ENCODE measurements at places on chromosomes 5 and 9.

GRCh38 chr9:131361202-131361833 lies 32.6 kb upstream of the PRRC2B start:
- DNase-seq, result no peak

DNA sequence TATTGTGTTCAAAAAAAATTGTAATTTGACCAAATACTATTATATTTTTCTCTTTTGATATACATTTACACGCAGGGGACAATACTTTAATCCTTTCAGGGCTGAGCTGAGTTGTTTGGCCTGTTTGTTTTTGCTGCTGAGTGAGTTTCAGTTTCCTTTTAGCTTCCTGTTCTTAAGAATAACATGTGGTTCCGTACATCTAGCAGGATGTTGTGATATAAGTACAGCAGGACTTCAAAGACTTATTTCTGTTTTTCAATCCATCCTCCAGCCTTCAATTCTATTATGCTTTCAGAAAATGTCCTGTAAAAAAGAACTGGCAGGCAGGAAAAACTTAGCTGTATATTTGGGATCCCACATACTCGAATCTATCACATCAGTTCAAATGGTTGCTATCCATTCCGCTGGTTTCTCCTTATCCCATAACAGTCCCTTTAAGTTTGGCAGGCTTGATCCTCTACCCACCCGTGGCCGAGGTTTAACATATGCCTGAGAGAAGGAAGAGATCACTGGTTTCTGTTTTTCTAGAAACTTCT lies 1037.3 kb upstream of the ACO1 start:
- no peak for DNase-seq

GRCh38 chr9:14526504-14526903 lies 166.7 kb downstream of the ZDHHC21 start:
- no peak for DNase-seq

DNA sequence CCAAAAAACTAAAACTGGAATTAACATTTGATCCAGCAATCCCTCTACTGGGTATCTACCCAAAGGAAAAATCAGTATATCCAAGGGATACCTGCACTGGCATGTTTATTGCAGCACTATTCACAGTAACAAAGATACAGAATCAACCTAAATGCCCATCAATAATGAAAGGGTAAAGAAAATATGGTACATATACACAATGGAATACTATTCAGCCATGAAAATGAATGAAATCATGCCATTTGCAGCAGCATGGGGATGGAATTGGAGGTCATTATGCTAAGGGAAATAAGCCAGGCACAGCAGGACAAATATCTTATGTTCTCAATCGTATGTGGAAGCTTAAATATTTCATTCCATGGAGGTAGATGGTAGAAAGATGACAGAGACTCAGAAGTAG lies 9.7 kb downstream of the VLDLR start:
- no peak for DNase-seq

- peak; percentile 20 for DNase-seq
Observed at GRCh38 chr9:35114840-35115628, 628 bp downstream of the ATOSB start.

DNA sequence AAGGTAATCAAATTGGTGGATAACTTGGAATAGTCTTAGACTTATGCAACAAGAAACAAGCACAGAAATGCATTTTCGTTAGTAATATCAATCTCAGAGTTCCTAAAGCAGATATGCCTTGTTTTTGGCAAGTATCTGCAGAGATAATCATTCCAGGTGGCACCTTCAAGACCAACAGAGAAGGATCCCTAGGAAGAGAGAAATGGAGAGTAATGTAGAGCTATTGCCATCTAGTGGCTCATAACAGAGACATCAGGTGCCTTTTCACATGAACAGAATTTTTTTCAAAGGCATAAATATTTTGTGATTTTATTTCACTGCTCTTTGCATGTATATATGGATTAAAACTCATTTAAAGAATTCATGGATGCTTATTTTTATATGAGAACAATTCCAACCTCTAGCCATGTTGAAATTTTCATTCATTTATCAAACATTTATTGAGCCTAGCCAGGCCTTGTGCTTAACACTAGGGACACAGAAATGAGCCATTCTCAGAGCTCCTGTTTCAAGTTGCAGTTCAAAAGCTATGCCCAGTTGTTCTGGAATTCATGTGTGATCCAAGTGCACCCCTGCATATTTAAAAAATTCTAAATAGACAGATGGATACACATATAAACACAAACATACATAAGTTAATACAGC lies 117.5 kb upstream of the OR13F1 start:
- peak; percentile 42 for DNase-seq

DNA sequence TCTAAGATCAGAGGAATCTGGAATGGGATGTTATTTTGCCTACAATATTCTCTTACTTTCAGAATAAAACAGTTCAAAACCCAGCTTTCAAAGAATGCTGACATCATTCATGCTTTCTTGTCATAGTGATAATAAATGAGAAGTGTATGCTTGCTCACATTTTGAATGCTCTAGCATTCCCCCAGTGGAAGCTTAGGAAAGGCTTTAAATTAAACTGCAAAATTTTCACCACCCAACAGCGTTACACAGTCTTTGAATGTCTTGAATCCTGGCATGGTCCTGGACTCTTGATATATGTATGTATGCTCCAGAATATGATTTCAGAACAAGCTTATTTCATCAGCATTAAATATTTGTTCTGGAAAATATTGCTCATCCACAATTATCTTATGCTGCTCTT lies 964.3 kb upstream of the NUDT12 start:
- DNase-seq, result no peak

GRCh38 chr5:78792345-78793055 lies 143.9 kb upstream of the LHFPL2 start:
- no peak for DNase-seq

- no peak for DNase-seq
Observed at GRCh38 chr5:8824371-8824770, 721.5 kb downstream of the SEMA5A start.

GRCh38 chr5:159082474-159082873 lies 17.2 kb downstream of the EBF1 start:
- no peak for DNase-seq

- no peak for DNase-seq
Observed at GRCh38 chr5:41404757-41405156, 105.6 kb downstream of the PLCXD3 start.

DNA sequence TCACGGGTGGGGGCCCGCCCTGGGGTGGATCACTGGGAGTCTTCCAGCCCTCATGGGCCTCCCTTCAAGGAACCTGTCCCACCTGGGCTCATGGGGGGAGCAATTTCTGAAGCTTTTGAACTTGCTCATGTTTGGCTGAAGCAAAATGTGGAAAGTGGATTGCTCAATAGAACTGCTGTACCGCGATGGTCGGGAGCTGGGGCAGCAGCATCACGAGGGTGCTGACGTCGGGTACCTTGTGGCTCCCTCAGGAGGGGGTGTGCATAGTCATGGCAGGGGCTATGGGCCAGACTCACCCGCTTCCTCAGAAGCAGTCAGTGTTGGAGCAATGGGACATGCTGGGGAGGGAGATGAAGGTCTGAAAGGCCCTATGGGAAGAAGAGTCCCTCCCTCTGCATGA lies 57.9 kb downstream of the PRRT1B start:
- no peak for DNase-seq

GRCh38 chr5:1536871-1537602 lies 13.3 kb upstream of the LPCAT1 start:
- DNase-seq, result no peak

- no peak for DNase-seq
Observed at GRCh38 chr5:91031402-91031752, 351.7 kb downstream of the ARRDC3 start.

DNA sequence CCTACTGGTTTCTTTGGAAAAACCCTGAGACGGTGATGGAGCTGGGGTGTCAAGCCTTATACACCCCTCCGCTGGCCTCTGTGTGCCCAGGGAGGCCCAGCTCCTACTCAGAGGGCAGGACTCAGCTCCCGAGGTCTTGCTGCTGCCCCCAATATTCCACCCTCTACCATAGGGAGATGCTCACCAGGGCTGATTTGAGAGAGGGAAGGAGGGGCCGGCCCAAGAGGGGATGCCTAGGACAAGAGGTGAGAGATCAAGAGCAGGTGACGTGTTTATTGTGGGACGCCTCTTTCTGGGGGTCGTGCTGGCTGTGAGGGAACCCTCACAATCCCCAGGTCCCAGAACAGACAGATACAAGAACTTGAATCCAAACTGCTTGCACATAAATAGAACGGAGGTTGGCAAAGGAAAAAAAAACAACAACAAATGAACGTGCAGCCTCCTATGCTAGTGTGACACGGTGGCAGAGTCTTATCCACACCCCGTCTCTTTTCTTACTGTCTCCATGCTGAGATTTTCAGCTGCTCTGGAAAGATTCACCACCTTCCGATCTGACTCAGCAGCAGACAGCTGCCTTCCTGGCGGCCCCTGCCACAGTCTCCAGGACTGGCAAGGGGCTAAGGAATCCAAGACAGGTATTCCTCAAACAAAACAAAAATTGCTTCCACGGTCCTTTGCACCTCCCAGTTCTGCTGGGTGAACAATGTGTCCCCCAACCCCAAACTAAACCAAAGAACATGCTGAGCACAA lies 22.3 kb downstream of the FABP6 start:
- DNase-seq, result no peak

DNA sequence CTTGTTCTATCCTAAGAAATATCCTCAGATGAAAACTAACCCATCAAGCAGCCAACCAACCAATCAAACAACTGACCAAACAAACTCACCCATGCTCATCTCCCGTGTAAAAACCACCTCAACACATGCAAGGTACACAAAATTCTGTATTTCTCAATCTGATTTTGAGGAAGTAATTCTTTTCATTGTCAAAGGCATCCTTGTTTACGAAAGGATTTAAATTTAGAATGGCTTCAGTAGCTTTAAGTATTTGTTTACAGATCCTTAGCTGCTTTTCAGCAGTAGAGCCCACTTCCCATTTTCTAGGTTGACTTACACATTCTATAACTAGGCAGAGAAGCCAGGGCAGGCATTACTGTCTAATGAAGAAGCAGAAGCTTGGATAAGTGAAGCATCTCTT lies 78.6 kb downstream of the NTRK2 start:
- DNase-seq, result no peak

- DNase-seq, result no peak
Observed at GRCh38 chr5:170478306-170478705, 25.5 kb upstream of the KCNIP1 start.

- DNase-seq, result no peak
Observed at GRCh38 chr5:172113036-172113435, 75.0 kb downstream of the STK10 start.

- DNase-seq, result no peak
Observed at GRCh38 chr5:142197098-142197497, 88.5 kb downstream of the NDFIP1 start.

DNA sequence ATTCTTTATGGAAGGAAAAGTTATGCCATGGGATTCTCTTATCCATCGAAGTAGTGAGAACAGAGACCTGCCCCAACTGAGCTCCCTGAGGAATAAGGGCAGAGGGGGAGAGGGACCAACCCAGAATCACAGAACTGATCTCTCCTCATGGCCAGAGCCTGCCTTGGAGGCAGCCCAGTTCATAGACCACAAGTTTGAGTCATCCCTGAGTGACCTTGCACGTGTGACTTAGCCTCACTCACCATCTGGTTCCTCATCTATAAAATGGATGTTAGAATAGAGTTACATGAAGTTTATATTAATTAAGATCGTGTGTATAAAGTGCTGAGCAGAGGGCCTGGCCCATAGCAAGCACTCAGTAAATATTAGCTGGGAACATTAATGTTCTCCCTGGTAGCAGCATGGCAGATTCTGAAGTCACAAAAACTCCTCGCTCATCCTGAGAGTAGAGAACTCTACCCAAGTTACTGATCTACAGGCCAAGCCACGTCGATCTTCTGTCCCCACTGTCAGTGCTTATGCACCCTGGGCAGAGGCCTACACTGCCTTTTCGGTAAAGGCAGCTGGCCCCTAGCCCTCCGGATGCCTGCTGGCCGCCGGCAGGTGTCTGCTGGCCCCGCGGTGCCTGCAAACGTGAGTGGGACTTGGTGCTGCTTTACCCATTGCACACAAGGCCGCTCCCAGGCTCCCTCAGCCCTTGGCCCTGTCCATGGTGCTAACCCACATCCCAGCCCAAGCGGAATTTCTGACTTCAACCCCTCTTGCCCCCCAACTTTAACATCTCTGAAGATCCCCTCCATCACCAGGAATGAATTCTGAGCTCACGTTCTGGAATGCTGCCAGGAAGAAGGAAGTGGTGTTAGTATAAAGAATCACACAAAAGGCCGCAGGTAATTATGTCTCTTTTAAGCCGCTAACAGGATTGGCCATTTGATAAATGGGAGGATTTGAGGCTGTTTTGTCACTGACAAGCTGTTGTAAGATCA lies 61.1 kb upstream of the ARAP3 start:
- DNase-seq, result peak; percentile 77

DNA sequence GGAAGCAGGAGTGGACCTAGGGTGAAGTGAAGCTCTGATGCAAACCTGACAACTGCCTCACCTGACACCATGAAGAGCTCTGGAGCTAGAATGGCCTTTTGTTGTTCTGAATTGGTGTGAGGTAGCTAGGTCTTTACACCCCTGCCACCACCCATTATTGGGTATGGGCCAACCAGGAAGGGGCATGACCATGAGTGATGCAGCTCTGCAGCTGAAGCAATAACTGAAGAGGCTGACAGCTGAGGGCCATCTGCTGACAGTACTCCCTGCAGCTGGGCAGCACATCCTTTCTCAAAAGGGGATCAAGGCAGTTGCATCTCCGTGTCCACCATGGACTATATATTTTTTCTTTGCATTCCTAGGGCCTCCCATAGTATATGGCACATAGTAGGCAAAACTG lies 87.0 kb upstream of the TLE1 start:
- no peak for DNase-seq

- DNase-seq, result no peak
Observed at GRCh38 chr5:172414531-172415361, 39.6 kb downstream of the SH3PXD2B start.

- peak; percentile 27 for DNase-seq
Observed at GRCh38 chr9:133563291-133563796, 28.8 kb downstream of the ADAMTSL2 start.

- DNase-seq, result no peak
Observed at GRCh38 chr5:107219993-107220392, 450.7 kb downstream of the EFNA5 start.

DNA sequence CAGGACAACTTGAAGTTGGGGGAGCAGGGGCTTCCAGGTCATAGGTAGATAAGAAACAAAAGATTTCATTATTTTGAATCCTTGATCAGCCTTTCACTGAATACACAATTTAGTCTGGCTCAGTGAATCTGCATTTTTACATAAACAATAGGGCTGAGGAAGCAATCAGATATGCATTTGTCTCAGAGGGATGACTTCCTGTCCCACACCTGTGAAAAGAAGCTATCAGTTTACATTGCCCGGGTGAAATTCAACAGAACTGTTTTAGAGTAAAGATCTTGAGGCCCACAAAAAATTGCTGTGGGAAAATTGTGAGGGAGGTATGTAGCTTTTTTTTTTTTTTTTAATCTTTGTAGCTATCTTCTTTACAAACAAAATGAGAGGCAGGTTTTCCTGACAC lies 38.3 kb downstream of the DNAJB5 start:
- no peak for DNase-seq

- no peak for DNase-seq
Observed at GRCh38 chr9:95609426-95609825, 92.7 kb upstream of the PTCH1 start.

DNA sequence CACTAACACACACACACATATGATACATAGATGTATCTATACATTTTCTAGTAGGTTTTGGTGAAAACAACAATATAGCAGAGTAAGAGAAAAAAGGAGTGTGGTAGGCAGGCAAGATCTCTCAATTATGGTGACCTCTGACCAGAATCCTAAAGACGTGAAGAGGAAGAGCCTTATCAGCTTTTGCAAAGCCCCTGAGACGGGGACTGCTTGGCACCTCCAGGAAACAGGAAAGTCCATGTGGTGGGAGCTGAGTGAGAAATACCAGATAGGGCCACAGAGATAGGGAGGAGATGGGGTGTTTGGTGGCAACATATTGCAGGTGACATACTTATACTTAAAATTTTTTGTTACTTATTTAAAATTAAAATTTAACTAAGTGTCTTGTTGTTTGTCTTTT lies 39.9 kb upstream of the CTXN3 start:
- no peak for DNase-seq
